Stimulated activated CD4-positive, alpha-beta T cell treated with anti-CD3 and anti-CD28 coated beads, Interleukin-4, amount 100 ng/mL, for 4 hours (primary cell): ENCODE measurements at places on chromosomes 11 and 22.

GRCh38 chr11:47946682-47947559 is 33.4 kb upstream of the PTPRJ start:
- peak; percentile 31 for DNase-seq

DNA sequence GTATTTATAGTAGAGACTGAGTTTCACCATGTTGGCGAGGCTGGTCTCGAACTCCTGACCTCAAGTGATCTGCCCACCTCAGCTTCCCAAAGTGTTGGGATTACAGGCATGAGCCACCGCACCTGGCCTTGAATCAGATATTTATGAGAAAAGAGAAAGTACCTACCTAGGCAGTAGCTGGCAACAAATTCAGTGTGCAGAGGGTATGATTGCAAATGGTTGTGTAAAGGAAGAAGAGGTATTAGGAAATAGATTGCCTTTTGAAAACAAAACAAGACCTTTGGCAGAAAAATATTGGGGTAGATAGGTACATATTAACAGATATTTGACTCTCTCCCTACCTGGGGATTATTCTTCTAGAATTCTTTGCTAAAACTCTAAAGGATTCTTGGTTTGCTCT is 38.5 kb upstream of the LIN7C start:
- no peak for DNase-seq

GRCh38 chr11:11178671-11179638 is 174.1 kb downstream of the CSNK2A3 start:
- DNase-seq = no peak

DNA sequence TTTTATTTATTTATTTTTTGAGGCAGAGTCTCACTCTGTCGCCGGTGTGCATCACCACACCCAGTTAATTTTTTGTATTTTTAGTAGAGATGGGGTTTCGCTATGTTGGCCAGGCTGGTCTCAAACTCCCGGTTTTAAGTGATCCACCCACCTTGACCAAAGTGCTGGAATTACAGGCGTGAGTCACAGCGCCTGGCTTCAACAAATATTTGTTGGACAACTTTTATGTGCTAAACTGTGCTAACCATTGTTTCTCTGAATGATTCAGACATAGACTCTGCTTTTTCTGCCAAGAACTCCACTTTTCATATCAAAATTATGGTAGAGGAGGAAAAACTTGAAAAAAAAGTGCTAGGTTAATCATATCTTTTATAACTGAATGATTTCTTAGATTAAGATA is 36.3 kb downstream of the MMP7 start:
- DNase-seq = no peak

GRCh38 chr22:27538666-27539065 is 262.9 kb downstream of the MN1 start:
- DNase-seq = no peak

DNA sequence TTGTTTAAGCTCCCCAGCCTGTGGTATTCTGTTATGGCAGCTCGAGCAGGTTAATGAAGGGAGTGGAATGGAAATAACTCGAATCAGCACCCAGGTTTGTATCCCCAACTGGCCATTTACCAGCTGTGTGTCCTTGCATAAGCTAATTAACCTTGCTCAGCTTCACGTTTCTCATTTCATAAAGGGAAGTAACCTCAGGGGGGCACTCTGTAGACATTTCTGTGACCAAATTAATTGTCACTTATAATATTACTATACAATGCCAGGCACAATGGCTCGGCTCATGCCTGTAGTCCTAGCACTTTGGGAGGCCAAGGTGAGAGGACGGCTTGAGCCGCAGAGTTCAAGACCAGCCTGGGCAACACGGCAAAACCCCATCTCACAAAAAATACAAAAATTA is 13.8 kb downstream of the ADA2 start:
- DNase-seq = no peak

- DNase-seq = no peak
Measured at GRCh38 chr22:50303848-50304527, 3.5 kb downstream of the PLXNB2 start.

DNA sequence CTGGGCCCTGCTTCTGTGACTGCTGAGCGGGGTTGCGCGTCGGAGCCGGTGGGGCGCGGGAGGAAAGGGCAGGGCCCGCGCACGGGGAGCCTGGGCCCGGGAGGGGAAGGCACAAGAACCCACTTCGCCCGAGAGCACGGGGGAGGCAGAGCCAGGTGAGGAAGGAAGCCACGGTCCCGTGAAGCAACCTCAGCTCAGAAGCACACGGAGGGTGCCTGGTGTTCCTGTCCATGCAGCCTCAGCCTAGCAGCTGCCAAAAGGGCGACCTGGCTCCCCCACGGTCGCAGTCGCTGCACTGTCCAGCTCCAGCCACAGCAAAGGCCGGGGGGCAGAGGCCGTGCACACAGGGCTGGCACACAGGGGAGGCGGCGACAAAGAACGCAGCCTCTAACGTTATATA is 9.3 kb upstream of the CDC42BPG start:
- DNase-seq = peak; percentile 29

DNA sequence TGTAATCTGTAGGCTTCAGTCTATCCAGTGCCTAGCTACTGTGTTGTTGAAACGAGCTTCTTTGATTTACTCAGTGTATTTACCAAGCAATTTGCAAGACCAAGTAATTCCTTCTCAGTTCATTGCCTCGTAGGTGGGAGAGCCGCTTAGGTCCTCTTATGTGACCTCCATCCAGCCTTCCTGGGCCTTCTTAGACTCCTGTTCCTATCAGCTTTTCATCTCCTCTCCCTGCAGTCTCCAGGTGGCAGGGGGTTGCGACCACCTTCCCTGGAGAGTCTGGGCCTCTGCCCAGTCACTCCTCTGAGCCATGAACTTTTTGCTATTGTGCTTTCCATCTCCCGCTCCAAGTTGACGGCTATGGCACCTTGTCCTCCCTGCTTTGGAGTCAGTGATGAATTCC is 251.8 kb downstream of the KIRREL3 start:
- no peak for DNase-seq

DNA sequence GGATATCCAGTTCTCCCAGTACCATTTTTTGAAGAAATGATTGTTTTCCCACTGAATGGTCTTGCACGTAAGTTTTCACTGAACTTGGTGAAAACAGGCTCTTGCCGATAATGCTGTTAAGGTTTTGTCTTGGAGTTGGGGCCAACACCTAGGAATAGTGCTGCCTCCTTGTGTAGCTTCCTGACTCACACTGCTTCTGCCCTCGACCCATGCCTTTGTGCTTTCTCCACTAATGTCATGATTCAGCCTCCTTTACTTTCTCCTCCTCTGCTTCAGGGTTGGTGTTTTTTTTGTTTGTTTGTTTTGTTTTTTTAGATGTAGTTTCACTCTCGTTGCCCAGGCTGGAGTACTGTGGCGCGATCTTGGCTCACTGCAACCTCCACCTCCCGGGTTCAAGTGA is 30.2 kb downstream of the SLC5A1 start:
- DNase-seq = no peak

- no peak for DNase-seq
Measured at GRCh38 chr22:35782504-35782903, 64.8 kb downstream of the APOL5 start.

- DNase-seq = no peak
Measured at GRCh38 chr22:20573833-20574615, 66.6 kb downstream of the MED15 start.

DNA sequence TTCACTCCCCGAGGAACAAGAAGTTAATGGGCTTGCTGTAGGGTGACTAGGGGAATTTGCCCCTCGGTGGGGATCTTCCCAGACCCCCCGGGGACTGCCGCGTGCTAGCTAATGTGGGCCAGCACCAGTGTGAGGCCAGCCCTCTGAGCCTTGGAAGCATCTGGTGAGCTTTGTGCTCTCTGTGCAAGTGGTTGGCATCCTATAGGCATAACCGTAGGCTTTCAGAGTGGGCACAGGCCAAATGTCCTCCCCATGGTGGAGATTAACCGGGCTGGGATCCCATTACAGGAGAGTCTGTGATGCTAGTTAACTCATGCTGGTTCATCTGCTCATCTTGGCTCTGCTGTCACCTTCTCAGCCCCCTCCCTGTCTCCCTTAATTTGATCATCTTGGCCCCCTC is 125.7 kb downstream of the TRIM29 start:
- no peak for DNase-seq

DNA sequence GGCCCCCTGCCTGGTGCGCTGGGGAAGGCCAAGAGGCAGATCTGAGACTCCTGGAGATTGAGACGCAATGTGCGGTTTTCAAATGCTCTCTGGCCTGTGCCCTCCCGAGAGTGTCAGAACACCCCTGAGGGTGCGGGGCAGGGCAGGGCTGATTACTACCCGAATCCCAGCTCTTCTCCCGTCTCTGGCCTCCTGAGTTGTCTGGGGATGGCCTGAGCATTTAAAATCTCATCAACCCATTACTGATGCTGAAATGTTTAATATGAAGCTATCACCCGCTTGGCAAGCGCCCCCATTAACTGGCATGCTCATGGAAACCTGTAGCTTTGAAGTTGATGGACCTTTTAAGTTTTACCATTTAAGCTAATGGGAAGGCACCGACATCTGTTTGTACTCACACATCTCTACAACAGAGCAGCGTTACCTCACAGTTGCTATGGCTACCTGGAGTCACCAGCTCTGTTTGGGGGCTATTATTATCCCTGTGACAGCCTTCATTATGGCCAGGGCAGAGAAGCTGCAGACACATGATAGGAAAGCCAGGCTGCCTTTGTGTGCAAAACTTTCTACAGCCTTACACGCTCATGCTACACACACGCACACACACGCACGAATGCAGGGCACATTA is 3.6 kb upstream of the MB start:
- no peak for DNase-seq

- no peak for DNase-seq
Measured at GRCh38 chr11:67291481-67292381, 2.6 kb downstream of the ANKRD13D start.

DNA sequence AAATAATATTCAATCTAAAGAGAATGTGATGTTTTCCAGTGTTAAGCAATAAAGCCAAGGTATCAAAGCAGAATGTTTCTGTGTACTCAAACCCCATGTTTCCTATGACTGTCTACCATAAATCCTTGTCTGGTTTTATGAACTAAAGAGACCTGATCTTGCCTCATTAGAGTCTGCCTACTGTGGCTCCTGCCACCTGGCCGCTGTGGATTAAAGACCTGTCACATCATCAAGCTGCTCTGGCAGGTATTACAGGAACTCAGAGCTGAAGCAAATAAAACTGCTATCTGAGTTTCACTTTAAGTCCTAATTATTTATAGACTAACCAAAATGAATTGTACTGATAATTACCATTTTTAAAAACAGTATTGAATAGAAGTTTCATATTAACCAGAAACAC is 207.8 kb upstream of the CCDC90B start:
- DNase-seq = no peak
